ENCODE measurements at places on chromosomes 5 and 9.

DNA sequence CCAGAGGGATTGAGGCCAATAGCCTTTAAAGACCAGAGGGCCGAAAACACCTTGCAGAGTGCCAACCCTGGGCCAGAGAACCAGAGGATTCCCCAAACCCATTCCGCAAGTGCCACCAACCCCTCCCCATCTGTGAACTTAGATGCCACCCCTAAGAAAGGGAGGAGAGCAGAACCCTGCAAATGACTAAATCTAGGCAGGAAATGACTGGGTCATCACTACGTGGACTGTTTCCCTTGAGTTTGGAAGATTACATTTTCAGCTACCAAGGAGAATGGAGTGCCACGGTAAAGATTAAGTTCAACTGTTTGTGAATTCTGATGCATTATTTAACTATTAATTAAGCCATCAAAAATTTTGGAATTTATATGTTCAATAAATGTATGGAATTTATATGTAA is 142.8 kb downstream of the ENC1 start:
- no peak for DNase-seq

- DNase-seq: no peak
Measured at GRCh38 chr5:76742583-76742982, 26.7 kb downstream of the F2R start.

DNA sequence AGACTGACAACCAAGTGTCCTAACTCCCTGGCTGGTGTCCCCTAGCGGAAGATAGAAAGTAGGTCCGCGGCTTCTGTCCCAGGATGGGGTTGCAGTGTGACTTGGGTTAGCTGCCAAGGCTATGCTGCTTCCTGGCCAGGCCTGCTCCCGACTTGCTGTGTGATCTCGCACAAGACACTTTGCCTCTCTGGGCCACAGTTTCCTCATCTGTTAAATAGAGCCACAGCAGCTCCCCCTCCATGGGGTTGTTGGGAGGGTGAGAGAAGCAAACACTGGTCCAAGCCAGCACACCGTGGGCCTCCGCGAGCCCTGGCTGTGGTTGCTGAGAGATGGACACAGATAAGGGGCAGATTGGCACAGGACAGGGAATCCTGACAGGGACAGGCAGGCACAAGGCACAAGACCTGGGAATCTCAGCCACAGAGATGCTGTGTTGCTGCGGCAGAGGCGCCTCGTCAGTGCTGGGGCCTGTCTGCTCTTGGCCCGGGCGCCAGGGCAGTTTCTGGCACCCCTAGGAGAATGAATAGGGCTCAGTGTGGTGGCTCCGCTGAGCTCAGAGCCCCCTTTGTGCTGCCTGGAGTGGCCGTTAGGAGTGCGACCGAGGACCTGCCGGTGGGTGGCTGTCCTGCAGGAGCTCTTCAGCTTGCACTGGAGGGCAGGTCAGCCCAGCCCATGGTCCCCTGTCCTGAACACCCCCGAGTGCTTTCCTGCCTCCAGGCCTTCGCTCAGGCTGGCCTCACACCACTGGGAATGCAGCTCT is 1.8 kb upstream of the SH2D3C start:
- DNase-seq: no peak

DNA sequence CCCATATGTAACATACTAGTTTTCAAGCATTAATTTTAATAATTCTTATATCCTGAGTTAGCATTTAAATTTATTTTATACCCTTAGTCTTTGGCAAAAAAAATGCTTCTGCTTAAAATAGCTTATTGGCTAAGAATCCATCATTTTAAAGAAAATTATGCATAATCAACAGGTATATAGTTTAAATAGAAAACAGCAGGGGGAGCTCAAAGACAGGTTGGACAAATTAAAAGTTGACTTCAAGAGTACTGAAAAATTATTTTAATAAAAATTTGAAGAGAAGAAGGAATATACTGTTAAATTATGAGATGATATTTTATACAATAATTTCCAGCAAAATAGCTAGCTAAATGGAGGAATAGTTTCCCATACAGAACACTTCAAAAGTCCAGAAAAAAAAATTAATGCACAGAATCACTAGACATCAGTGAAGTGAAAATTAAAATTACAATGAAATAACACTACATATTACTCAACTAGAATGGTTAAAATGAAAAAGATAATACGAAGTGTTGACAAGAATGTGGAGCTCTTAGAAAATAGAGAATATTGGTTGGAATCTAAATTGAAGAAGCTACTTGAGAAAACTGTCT is 387.1 kb downstream of the PDE4D start:
- DNase-seq: no peak

GRCh38 chr5:32803656-32804055 is 92.5 kb downstream of the NPR3 start:
- no peak for DNase-seq

Measured in stimulated activated CD4-positive, alpha-beta T cell treated with anti-CD3 and anti-CD28 coated beads, Interleukin-4, amount 100 ng/mL, for 1 hour (primary cell).